Stimulated activated CD8-positive, alpha-beta memory T cell treated with anti-CD3 and anti-CD28 coated beads, Interleukin-7, amount 100 ng/mL, for 48 hours (primary cell): ENCODE measurements at places on chromosomes 16 and 17.

DNA sequence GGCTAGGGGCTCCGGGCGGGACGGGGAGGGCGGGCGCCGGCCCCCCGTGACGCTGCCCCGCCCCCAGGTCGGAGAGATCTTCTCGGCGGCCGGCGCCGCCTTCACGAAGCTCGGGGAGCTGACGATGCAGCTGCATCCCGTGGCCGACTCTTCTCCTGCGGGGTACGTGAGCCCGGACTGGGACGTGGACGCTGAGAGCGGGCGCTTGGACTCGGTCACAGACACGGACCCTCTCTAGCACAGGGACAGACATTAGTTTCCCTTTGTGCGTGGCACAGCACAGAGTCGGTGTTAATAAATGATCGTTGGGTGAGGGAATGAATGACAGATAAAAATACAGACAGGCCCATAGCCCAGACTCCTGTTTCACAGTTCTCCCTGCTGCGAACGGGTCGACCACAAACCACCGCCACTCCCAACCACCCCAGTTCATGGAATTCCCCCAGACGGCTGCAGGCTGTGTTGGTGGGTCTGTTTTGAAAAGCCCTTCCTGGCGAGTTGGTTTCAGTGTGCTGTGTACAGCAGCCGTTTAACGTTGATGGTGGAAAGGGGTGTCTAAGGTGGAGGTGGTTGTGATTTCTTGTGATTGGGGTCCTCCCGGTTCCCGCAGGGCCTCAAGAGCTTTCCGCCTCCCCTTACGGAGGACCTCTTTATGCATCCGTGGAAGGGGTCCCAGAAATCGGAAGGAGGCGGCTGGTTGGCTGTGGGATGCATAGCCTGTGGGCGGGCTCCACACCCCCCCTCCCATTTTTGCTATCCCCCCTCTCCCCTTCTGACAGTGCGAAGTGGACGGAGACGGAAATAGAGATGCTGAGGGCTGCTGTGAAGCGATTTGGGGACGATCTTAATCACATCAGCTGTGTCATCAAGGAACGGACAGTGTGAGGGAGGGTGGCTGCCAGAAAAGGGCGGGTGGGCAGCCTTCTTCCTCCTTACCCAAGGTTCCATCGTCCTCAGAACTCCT lies 2.9 kb downstream of the RNASEK start:
- peak; percentile 73 for DNase-seq

- DNase-seq, result no peak
These were observed 2.6 kb downstream of the MFSD11 start for GRCh38 chr17:76740329-76741118.

- DNase-seq, result no peak
These were observed 8.1 kb downstream of the ZC3H7A start for GRCh38 chr16:11788914-11789313.

- DNase-seq, result no peak
These were observed 254.8 kb downstream of the PRKCA start for GRCh38 chr17:66557200-66557599.

GRCh38 chr17:50710650-50711049 lies 2.9 kb upstream of the ANKRD40 start:
- no peak for DNase-seq

GRCh38 chr17:36674278-36674650 lies 72.9 kb downstream of the MRM1 start:
- peak; percentile 8 for DNase-seq

- peak; percentile 81 for DNase-seq
These were observed at the start of gene PHOSPHO1 for GRCh38 chr17:49230636-49231562. Gene PHOSPHO1 (minus strand): TSS chr17:49230787. CDS start chr17:49226691, 4,096 bp downstream.

- no peak for DNase-seq
These were observed 66.8 kb downstream of the KPNA2 start for GRCh38 chr17:68102318-68102758.

- no peak for DNase-seq
These were observed 854.1 kb downstream of the KCNJ2 start for GRCh38 chr17:71023249-71024030.

DNA sequence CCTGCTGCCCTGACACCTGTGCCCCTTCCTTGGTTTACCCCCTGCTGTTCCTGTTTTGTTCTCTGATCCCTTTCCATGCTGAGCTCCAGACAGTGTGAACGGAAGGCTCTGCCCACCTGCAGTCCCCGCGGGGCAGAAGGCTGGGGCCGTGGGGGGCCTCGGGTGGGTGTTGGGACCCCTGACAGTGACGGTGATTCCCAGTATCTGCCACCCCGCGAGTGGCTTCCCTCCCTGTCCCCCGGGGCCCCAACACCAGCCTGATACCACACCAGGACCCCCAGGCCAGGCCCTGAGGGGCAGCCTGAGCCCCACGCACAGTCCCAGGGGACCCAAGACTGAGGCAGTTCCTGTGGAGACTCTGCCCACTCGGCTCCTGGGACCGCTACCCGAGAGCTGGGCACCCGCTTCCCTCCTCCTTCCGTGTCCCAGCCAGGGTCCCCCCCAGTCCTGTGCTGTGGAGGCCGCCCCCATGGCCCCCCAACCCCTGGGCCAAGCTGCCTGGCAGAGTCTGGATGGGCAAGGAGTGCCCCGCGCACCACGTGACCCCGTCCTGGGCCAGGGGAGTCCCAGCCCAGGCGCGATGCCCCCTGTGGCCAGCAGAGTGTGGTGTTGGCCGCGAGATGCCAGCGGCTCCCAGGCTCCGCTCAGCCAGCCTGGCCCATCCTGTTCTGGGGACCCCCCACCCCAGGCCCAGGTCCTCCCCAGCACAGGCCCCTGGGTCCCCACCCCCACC lies 10.0 kb upstream of the C1QTNF8 start:
- peak; percentile 12 for DNase-seq

DNA sequence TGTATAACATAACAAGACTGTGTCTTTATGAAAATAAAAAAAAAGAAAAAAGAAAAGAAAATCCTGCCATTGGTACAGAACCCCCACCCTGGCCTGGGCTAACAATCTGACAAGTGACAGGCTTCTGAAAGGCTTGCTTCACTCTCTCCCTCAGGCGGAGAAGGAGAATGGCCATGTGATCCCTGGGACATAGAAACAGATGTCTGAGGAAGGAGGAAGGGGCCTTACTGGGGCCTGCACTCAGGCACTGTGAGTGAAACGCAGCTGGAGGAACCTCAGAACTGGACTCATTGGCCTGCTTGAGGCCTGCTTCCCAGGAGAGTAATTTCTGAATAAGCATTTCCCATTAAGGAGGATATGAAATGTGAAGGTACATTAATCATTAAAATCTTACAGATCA lies 17.5 kb downstream of the MAP3K14 start:
- no peak for DNase-seq
